Gastroesophageal sphincter (tissue), 4 donors: ENCODE measurements at places on chromosomes 11 and 22.

GRCh38 chr11:94142308-94143281, 14.0 kb downstream of the PANX1 start:
- no peak for ATAC-seq

DNA sequence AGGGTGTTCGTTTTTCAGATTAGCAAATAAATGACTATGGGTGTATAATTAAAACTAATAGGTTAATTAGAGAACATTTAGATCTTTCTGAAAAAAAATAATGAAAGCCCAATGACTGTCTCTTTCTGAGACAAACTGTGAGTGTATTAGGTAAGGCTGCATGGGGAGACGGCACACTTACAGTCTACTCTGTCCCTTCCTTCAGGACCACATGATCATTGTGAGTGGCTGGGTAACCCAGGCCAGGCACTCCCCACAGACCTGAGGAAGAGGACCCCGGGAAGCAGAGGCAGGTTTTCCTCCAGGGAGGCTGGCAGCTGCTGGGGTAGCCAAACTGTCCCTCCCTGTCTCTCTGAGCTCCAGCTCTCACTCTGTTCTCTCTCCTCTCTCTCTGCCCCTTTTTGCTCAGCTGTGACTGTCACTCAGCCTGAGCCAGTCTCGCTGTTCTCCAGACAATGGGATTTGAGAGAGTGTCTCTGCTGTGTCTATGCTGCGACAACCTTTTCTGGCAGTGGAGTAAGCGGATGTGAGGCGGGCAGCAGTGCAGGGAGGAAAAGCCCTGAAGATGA, 83.1 kb upstream of the NCAM1 start:
- ATAC-seq: no peak

DNA sequence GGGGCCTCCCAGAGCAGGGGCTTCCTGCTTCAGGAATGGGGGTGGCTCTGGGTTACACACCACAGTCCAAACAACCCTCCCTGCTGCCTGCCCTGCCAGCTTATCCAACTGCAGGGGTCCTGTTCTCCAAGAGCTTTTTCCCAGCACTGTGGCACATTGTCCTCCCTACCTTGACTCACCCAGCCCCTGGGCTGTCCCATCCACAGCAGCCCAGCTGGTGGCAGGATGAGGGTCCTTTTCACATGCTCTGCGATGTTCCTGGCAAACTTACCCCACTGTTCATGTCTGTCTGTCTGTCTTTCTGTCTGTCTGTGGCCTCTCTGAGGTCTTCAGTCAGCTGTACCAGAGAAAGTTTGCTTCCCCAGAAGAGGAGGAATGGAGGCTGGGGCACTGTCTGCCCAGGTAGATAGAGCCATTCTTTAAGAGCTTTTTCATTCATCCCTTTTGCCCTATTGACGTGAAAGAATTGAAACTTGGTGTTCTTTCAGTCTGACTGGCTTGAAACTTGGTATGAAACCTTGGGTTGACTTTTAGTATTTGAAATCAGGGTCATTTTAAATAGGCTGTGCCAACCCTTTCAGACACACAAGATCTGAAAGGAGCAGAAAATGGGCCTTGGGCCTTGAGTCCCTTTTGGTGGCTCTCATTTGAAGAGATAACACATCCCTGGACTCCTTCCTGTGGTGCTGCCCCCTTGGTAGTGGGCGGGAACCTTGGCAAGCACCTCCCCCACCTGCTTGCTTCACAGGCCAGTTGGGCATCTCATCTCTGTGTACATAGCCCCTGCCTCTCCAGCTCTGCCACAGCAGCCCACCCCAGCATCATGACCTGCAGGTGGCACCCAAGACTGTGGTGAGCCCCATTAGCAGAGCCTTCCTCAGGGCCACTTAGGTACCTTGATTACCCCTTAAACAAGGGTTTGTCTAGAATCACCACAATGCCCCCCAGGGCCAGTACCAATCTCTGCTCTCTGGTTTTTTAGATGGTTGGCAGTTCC, 74.6 kb upstream of the SUSD2 start:
- ATAC-seq: no peak

DNA sequence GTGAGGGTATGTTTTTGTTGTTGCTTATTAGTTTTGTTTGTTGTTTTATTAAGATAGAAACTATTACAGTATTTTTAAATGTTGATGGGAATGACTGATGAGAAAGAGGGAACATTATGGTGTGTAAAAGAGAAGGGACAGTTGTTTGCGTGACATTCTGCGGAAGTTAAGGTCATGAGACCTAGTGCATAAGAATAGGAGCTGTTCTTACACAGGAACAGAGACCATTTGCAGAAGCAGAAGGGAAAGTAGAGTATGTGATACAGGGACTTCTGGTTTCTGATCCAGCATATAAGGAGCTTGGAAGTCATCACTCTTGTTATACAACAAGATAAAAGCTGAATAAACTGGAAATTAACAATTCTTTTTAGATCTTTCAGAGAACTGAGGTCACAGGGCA, 299.2 kb upstream of the API5 start:
- ATAC-seq: no peak

DNA sequence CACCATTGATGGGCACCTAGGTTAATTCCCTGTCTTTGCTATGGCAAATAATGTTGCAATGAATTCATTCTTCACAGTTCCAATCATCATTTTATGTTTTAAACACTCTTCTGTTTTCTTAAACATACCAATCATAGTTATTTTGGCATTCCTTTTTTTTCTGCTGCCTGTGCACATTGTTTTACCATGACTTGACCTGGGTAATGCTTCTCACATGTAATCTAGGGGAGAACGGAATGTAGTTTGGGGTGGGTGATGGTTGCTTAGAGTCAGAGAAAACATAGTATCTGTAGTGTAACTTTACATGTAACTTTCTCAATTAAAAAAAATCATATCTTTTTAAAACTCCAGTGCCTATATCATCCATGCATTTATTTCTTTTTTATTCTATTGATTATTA, 1945.3 kb upstream of the RAG2 start:
- ATAC-seq: no peak

GRCh38 chr11:13324709-13325108, 47.1 kb downstream of the BMAL1 start:
- no peak for ATAC-seq

- ATAC-seq: no peak
Measured at GRCh38 chr11:43638717-43639116, 41.8 kb upstream of the HSD17B12 start.
